ENCODE measurements at places on chromosomes 7 and 10.

- DNase-seq: no peak
Measured at GRCh38 chr7:137628216-137628615, 218.6 kb downstream of the DGKI start.

GRCh38 chr10:94443047-94443446 is 40.7 kb downstream of the TBC1D12 start:
- DNase-seq: no peak

GRCh38 chr7:129144834-129145668 is 544 bp downstream of the TSPAN33 start:
- DNase-seq: no peak

- no peak for DNase-seq
Measured at GRCh38 chr7:128352153-128352537, 8.4 kb upstream of the RBM28 start.

DNA sequence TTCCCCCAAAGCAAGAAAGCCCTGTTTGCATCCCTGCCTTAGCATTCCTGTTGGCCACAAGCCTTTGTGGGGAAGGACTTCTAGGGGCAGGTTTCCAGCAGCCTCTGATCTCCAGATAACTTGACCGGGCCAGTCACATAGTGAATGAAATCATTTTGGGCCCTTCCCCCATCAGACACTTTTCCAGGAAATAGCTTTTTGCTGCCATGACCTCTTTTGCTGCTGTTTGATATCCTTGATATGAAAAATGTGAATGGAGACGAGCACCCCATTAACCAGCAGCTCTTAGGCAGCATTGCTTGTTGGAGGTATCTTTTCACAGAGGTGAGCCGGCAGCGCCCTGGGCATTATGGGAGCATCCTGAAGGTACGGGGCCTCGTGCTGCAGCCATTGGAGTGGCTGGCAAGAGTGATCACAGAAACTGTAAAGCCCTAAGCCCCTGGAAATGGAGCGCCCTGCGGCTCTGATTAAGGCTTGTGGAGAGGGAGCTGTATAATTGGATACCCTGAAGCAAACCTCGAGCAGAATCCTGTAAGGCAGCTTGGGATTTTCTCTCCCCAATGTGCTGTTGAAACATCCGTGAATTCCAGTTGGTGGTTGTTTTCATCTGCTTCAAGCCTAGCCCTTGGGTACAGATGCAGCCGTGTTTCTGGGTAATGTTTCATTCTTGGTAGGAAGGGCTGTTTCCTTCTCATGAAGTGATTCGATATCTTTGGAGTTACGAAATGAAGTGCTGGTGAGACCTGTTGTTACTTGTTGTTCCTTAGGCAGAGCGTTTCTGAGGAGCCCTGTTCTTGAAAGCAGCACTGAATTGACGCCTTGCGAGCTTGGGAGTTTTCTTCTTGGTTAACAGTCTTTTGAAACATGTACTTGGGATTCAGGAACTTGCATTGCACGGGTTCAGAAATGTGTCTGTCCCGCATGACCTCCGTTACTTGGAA is 179.0 kb downstream of the PTEN start:
- peak; percentile 19 for DNase-seq

- DNase-seq: peak; percentile 8
Measured at GRCh38 chr10:57867241-57867640, 400.5 kb downstream of the IPMK start.

- DNase-seq: no peak
Measured at GRCh38 chr7:11313801-11314200, 340.1 kb downstream of the PHF14 start.

DNA sequence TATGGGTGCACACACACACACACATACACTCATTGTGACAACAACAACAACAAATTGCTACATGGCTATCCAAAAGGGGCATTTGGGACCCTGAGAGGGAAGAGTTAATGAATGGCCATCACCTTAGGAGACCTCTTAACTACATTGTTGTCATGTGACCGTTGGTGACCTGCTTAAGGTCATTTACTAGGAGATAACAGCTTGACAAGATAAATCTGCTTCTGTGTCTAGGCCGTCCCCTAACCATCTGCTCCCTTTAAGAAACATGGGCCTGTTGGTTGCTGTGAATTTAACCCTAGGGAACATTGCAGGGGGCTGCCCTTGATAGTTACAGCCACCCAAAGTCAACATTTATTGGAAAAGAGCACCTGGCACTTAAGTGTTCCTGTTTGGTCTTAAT is 29.7 kb downstream of the C1QL3 start:
- DNase-seq: no peak

DNA sequence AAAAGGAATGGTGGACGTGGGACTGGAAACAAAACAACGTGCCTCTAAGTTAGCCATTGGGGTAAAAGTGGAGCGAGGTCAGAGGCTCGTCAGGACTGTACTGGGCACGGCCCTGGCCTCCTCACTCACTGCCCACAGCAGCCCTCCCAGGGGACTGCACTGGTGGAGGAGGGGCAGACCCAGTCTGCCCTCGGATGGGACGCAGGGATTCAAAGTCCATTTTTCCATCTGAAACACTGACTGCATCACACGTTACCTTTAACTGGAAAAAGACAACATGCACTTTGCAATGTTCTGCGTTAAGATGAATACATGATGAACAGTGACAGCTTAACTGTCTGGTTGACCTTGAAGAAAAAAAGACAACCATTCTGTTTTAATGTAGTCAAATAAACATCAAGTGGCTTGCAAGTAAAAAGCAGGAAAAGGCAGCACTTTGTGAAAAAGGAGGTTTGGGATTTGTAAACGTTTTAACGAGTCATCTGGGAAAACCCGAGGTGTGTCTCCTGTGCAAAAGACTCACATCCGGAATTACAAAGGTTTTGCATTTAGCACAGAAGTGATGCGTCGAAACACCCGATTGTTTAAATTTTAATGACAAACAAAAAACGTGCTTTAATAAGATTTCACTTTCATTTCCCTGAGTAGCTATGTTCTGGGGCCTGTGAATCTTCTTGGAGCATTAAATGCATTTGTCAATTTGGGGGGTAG is 18.8 kb downstream of the KLF6 start:
- no peak for DNase-seq

GRCh38 chr7:142587578-142588191 is 161.6 kb upstream of the PRSS1 start:
- no peak for DNase-seq

- no peak for DNase-seq
Measured at GRCh38 chr7:154484406-154484805, 432.2 kb downstream of the DPP6 start.

GRCh38 chr7:50292763-50293162 is 11.8 kb upstream of the IKZF1 start:
- no peak for DNase-seq

- DNase-seq: no peak
Measured at GRCh38 chr7:90262438-90262837, 17.5 kb downstream of the CFAP69 start.

- DNase-seq: no peak
Measured at GRCh38 chr10:93186653-93187052, 113.0 kb downstream of the CYP26A1 start.

DNA sequence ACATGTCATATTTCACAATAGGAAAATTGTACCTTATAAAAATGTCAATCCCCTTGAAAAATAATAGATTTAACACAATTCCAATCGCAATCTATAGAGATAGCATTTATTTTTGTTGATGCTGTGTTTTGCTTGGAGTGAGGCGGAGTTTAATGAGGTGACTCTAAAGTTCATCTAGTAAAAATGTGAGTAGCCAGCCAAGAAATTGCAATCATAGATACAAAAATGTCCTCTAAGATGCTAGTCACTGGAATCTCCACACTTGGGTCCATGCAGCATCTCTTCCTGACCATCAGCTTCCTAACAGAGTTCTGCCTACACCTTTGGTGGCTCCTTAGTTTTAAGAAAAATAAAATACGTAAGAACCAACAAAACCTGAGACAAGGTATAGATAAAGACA is 44.9 kb downstream of the GLI3 start:
- no peak for DNase-seq

DNA sequence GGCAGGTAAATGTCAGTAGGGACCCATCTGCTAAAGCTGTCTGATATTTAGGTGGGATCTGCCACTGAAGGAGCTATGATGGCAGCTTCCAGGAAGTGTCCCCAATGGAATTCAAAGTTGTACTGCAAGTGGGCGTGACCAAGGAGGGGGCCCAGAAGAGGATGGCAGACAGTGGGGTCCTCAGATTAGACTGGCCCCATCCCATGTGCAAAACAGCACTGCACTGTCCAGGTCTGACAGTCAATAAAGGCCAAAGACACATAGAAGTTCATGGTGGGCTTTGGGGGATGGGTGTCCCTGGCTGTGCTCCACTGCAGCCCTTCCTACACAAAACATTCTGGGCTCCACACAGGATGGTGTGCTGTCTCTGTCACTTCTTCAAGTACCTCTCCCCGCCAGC is 49.8 kb upstream of the SORCS1 start:
- no peak for DNase-seq

DNA sequence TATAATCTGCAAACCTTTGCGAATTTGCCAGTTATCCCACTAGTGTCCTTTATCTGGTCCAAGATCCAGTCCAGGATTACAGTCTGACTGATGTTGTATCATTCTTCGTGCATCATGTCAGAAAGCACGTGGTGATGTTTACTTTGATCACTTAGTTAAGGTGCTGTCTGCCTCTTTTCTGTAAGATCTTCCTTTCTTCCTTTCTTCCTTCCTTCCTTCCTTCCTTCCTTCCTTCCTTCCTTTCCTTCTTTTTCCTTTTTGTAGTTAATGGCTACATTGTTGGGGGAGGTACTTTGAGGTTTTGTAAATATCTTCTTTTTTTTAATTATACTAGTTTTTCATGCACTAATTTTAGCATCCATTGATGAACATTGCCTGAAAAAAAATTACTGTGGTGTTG is 80.3 kb downstream of the LCOR start:
- no peak for DNase-seq

GRCh38 chr7:158251061-158251965 is 336.3 kb downstream of the PTPRN2 start:
- peak; percentile 40 for DNase-seq

- no peak for DNase-seq
Measured at GRCh38 chr10:128873411-128874054, 593.5 kb upstream of the MGMT start.

DNA sequence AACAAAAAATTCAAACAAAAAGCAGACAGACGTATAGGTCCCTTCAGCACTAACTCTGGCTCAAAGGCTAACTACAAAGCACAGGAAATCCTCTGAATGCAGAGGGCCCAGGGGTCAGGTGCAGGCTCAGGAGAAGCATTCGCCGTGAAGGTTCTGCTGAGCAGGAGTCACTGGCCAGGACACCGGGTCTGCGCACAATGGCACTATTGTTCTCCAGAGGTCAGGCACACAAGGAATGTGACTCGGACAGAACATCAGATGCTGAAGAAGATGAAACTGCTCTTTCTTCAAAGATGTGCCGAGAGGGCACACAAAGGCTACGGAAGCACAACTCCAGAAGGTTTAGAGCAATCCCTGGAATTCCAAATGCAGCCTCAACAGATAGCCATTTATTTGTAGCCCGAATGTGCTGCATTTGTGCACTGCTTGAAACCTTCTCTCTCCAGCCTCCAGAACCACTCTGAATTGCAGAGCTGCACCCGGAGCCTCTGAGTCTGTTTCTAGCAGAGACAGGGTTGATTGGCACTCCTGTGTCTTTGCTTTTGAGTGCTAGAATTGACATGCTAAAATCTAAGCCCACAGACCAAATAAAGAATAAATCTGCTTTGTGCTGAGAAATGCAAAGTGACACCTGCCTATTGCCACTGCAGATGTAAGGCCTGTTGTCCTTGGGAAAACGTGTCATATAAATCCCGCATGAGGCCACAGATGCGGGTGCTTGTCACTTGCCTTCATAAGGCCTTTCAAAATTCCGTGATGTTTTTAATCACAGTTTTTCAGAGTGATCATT is 85.4 kb upstream of the AFAP1L2 start:
- no peak for DNase-seq

- no peak for DNase-seq
Measured at GRCh38 chr7:40604601-40605438, 470.0 kb downstream of the SUGCT start.

GRCh38 chr7:29146888-29147609 is 712 bp upstream of the CPVL start:
- DNase-seq: peak; percentile 39

DNA sequence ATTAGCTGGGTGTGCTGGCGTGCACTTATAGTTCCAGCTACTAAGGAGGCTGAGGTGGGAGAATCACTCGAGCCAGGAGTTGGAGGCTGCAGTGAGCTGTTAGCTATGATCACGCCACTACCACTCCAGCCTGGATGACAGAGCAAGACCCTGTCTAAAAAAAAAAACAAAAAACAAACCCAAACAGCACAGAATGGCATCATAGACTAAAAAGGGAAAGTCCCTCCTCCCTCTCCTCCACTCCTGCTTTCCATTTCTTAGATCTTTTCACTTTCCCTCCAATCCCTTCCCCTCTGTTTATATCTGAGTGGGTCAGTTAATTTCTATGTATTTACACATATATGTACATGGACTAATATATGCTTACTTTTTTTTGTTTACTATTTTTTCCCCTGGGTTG is 10.4 kb upstream of the PIP4K2A start:
- DNase-seq: no peak

DNA sequence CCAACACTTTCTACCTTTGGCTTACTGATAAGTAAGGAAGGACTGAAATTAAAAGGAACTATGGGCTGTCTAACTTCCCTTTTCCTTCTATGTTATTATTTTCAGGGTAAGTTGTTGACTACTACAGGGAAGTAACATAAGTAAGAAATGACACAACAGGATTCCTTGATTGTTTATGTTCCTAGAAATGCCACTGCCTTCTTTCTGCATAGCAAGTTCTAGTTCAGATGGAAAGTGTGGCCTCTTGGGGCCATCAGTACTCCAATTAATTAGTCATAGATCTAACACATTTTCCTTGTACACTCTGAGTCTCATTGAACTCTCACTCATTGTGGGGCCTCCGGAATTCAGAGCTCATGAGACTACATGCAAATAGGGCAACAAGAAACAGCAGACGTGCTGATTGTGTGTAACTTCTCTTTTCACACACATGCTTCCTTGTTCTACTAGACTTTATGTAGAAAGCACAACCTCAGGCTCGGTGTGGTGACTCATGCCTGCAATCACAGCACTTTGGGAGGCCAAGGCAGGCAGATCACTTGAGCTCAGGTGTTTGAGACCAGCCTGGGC is 35.3 kb upstream of the HIBADH start:
- no peak for DNase-seq

DNA sequence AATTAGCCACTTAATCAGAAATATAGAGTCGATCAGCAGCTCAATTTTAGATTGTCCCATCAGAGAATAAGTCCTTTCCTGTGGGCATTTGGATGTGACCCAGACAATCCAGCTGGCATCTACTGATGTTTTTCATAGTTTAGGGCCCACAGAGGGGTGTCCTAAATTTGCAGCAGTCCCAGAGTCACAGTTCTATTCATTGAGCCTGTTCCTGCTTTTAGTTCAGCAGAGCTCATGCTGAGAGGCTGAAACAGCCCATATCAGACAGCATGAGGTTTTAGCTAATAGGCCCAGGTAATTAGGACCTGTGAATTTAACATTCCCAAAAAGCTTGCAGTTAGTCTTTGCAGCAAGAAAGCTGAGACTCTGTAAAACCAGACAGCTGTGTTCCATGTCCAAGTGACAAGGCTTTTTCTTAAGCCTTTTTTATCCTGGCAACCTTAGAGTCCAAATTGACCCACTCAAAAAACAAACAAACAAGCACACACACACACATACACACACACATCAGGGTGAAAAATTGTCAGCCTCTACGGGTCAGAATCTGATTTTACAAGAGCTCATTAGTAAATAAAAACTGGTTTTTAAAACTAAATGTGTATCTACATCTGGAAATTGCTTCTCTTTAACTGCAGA is 33.7 kb downstream of the ANKIB1 start:
- DNase-seq: no peak

GRCh38 chr7:37074370-37074769 is 350.1 kb upstream of the AOAH start:
- no peak for DNase-seq

GRCh38 chr7:7148798-7149481 is 33.4 kb upstream of the C1GALT1 start:
- DNase-seq: no peak

Data from DMS79 treated with DMSO at 0.1 percent for 48 hours (cell line).